ENCODE measurements at places on chromosomes 6 and 20. TPM values are rescaled to one million over a fixed set of nuclear protein-coding genes. Genes with fewer than 3 reads are reported as not detected.

DNA sequence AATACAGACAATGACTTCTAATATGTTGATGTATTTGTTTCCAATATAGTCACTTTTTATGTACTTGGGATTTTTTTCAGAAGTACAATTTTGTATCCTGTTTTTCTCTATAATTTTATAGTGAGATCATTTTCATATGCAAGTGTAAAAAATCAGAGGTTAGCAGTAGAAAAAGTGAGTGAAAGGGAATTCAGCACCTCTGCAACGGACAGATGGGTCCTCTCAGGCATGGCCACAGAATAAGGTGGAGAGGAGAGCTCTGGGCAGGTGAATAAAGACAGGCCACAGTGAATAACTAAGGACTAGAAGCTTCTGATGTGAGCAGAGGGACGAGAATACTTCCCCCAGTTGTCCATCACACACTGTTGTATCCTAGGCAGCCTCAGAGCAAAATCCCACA is 210.1 kb upstream of the CNR1 start:
- DNase-seq = no peak
- H3K4me1 ChIP-seq = no peaks in the 10 kb centered on the region
- H3K27me3 ChIP-seq = no peaks in the 10 kb centered on the region
- no peak overlapping the region for H3K4me3 ChIP-seq
- H3K36me3 ChIP-seq = no peaks in the 10 kb centered on the region
- no peak overlapping the region for H3K27ac ChIP-seq

DNA sequence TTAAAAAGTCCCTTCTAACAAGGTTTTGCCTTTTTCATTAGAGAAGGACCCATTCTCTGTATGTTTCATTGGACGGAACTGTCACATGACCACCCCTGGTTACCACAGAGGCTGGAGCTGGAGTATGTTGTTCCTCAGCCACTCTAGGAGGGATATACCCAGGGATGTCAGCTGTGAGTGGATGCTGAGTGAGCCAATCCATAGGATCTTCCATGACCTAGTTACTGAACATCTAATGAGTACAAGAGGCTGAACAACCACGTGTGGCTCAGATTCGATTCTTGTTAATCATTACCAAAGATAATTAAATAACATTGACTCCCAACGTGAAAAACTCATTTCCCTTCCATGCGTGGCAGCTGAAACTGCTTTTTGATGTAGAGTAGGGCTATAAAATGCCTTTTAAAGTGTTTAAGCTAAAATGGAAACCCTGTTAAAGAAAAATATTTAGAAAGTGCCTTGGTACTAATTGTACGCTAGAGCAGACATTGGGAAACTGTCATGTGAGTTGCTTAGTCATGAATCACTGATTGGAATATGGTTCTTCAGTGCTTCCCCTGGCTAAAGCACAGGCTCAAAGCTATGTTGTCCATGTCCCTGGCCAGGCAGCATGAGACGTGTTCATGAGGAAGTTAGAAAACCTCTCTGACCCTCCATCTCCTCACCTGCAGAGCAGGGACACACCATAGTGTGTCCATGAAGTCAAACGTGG is 256.1 kb downstream of the ZNF217 start:
- no peak for DNase-seq
- H3K36me3 ChIP-seq = no peaks in the 10 kb centered on the region
- H3K4me1 ChIP-seq = no peaks in the 10 kb centered on the region

SLPI gene
- total RNA-seq = not detected

HLA-DPB1 gene
- 14.3 TPM for total RNA-seq
